T-helper 2 cell treated with Interferon-gamma antibody and Interleukin-4, amounts not matched to agents 5 μg/mL and 100 μg/mL, for 36 hours (primary cell): ENCODE measurements at places on chromosomes 3 and 15.

- no peak overlapping the region for H3K27ac ChIP-seq
- peaks cover 36% of the 10 kb centered on the region for H3K36me3 ChIP-seq
- no peaks in the 10 kb centered on the region for H3K27me3 ChIP-seq
Observed at GRCh38 chr3:37997342-37997741, 6.8 kb downstream of the VILL start.

GRCh38 chr3:25768851-25769250 lies 14.4 kb downstream of the NGLY1 start:
- H3K27me3 ChIP-seq: no peaks in the 10 kb centered on the region
- DNase-seq: no peak
- no peak overlapping the region for H3K27ac ChIP-seq
- H3K4me3 ChIP-seq: no peak overlapping the region

- DNase-seq: no peak
- no peak overlapping the region for H3K27ac ChIP-seq
- H3K27me3 ChIP-seq: no peaks in the 10 kb centered on the region
- no peaks in the 10 kb centered on the region for H3K4me1 ChIP-seq
- H3K36me3 ChIP-seq: no peaks in the 10 kb centered on the region
Observed at GRCh38 chr3:24837601-24838000, 343.0 kb upstream of the THRB start.

DNA sequence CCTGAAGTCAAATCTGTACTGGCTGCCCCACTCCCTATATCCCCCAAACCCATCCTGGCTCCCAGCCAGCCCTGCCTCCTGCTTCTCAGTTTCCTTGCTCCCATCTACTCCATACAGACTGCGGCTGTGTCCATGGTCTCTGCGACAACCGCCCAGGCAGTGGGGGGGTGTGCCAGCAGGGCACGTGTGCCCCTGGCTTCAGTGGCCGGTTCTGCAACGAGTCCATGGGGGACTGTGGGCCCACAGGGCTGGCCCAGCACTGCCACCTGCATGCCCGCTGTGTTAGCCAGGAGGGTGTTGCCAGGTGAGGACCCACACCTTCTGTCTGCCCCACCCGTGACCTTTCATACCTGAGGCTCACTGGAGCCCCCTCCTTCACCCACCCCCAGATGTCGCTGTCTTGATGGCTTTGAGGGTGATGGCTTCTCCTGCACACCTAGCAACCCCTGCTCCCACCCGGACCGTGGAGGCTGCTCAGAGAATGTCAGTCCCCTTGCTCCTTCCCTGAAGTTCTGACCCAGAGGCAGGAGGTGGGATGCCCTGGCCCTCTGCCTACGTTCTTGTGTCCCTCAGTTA lies 14.7 kb downstream of the STAB1 start:
- no peak for DNase-seq
- H3K4me1 ChIP-seq: no peaks in the 10 kb centered on the region
- no peaks in the 10 kb centered on the region for H3K27me3 ChIP-seq
- H3K27ac ChIP-seq: no peak overlapping the region
- H3K36me3 ChIP-seq: no peaks in the 10 kb centered on the region

- no peak for DNase-seq
- H3K4me3 ChIP-seq: no peak overlapping the region
- H3K36me3 ChIP-seq: no peaks in the 10 kb centered on the region
- no peaks in the 10 kb centered on the region for H3K27me3 ChIP-seq
Observed at GRCh38 chr3:23017801-23018200, 185.3 kb upstream of the UBE2E2 start.

DNA sequence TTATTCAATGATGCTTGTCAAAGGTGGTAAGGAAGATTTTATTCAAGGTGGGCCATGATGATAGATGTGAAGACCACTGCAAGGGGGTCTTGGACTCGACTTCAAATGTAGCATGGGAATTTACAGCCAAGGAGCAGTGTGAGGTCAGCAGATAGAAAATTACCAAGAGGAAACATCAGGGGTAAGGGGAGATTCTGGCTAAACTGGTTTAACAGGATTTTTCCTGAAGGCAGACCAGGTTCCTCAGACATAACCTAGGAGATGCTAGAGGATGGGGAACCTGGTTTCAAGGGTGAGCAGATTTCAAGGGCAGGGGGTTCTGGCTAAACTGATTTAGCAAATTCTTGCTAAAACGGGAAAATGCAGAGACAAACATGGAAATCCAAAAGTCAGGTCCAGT lies 464.9 kb downstream of the TAFA4 start:
- H3K27me3 ChIP-seq: no peaks in the 10 kb centered on the region
- no peak overlapping the region for H3K27ac ChIP-seq

DNA sequence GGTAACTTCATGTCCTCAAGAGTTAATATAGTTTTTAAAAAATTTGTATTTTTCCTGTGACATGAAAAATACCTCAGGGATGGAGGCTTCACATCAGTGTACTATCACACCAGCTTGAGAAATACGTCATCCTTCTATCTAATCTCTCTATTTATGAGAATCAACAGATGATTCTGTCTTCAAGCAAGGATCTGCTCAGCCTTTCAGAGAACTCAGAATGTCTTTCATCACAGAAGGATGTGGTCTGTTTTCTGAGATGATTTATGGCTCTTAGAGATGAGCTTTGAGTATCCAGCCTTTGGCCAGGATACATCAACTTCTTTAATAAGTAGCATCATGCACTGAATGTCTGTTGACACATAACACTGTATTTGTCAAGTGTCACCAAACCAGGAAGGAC lies 193.9 kb downstream of the DTWD1 start:
- no peak overlapping the region for H3K27ac ChIP-seq
- H3K4me3 ChIP-seq: no peak overlapping the region
- DNase-seq: no peak
- H3K36me3 ChIP-seq: no peaks in the 10 kb centered on the region

DNA sequence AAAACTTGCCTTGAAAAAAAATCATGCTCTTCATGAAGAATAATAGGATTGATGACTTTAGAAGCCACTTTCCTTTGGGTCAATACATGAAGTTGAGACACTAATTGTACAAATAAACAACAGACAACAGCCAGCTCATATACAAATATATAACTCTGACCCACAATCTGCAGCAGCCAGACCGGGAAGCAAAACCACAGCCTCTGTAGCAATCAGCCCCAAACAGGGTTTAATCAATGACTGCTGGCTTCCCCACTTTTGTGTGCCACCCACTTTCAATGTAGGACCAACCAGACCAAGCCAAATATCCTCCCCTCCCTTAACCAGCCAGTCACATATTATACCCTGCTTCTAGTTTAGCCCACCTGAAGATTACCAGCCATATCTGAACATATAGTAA lies 39.0 kb downstream of the IFT57 start:
- no peaks in the 10 kb centered on the region for H3K4me1 ChIP-seq
- no peak for DNase-seq
- H3K4me3 ChIP-seq: no peak overlapping the region

DNA sequence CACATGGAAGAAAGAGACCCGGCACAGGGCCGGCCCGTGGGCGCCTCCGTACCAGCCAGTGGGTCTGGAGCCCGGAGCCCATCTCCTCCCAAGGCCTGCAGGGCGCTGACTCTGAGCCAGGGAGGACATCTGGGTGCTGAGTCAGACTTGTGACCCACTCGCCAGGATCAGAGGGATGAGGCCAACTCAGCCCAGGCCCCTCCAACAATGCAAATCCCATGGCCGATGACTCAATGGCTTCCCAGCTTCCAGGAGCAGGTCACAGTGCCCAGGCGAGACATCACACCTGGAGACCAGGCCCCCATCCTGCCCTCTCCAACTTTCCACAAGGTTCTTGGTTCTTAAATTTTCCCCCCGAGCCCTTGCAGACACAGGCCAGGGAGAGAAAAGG lies 95.1 kb downstream of the LRIG1 start:
- H3K36me3 ChIP-seq: peaks cover 28% of the 10 kb centered on the region
- H3K27ac ChIP-seq: no peak overlapping the region
- no peak overlapping the region for H3K4me3 ChIP-seq
- H3K4me1 ChIP-seq: peaks cover 6% of the 10 kb centered on the region
- H3K27me3 ChIP-seq: no peaks in the 10 kb centered on the region

GRCh38 chr3:61194892-61195538 lies 56.2 kb downstream of the FHIT start:
- no peak for DNase-seq
- H3K4me1 ChIP-seq: no peaks in the 10 kb centered on the region
- H3K27ac ChIP-seq: no peak overlapping the region
- no peak overlapping the region for H3K4me3 ChIP-seq

GRCh38 chr3:12229146-12229851 lies 59.6 kb upstream of the PPARG start:
- H3K27ac ChIP-seq: no peak overlapping the region
- no peak for DNase-seq
- no peak overlapping the region for H3K4me3 ChIP-seq
- peaks cover 8% of the 10 kb centered on the region for H3K27me3 ChIP-seq
- peaks cover 2% of the 10 kb centered on the region for H3K4me1 ChIP-seq

DNA sequence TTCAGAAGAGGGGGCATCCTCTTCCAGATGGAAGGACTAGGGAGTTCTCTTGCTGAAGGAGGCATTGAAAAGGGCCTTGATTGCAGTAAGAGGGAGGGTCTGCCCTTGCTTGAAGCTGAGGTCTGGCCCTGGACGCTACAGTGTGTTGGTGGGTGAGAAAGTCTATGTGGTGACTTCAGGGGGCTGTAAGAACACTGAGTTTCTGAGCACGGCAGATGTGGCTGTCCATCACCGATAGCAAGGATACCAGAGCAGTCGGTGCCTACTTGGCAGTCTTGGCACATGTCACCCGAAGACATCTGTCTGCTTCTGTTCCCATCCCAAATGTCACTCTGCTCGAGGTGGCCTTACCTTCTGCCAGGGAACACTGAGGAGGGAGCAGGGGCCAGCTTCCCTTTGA lies 631.1 kb upstream of the CFAP20DC start:
- no peak for DNase-seq
- no peaks in the 10 kb centered on the region for H3K4me1 ChIP-seq
- no peak overlapping the region for H3K27ac ChIP-seq
- no peaks in the 10 kb centered on the region for H3K36me3 ChIP-seq

DNA sequence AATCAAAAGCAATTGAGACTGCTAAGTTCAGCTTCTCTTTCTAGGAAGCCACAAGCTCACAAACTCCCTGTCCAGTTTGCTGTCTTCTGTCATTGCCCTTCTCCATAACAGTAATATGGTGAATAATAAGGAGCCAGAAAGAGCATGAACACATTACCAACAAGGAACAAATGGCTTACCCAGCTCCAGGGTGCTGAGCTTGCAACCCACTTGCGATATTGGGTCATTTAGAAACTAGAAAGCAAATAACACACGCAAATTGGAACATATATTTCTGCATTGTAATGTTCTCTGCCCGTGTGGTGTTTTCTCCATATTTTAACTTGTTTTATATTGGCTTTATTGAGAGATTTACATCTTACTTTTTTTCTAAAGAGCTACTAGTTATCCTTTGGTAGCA lies 325.3 kb downstream of the GBE1 start:
- no peak for DNase-seq
- no peak overlapping the region for H3K4me3 ChIP-seq
- no peaks in the 10 kb centered on the region for H3K4me1 ChIP-seq

GRCh38 chr15:66628976-66629723 lies 63.4 kb upstream of the LCTL start:
- no peak for DNase-seq
- H3K36me3 ChIP-seq: no peaks in the 10 kb centered on the region
- H3K4me3 ChIP-seq: no peak overlapping the region
- H3K27ac ChIP-seq: no peak overlapping the region
- H3K27me3 ChIP-seq: peaks cover 11% of the 10 kb centered on the region
- H3K4me1 ChIP-seq: no peaks in the 10 kb centered on the region

DNA sequence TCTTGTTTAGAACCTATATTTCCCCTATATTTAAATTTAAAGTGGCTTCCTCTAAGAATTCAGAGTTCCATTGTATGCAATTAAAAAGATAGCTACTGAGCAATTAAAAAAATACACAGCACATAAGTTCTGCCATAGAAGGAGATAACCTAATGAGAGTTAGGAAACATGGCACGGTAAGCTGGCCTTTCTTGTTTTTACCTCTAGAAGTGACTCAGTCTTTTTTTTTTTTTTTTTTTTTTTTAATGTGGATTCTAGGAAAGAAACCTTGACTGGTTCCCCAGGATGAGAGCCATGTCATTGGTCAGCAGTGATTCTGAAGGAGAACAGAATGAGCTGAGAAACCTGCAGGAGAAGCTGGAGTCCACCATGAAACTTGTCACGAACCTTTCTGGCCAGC lies 142.7 kb upstream of the BHLHE40 start:
- peak overlapping the region; percentile 64 for H3K4me3 ChIP-seq
- H3K4me1 ChIP-seq: peaks cover 75% of the 10 kb centered on the region
- no peak overlapping the region for H3K27ac ChIP-seq
- H3K27me3 ChIP-seq: no peaks in the 10 kb centered on the region
- DNase-seq: no peak
- peaks cover 56% of the 10 kb centered on the region for H3K36me3 ChIP-seq

DNA sequence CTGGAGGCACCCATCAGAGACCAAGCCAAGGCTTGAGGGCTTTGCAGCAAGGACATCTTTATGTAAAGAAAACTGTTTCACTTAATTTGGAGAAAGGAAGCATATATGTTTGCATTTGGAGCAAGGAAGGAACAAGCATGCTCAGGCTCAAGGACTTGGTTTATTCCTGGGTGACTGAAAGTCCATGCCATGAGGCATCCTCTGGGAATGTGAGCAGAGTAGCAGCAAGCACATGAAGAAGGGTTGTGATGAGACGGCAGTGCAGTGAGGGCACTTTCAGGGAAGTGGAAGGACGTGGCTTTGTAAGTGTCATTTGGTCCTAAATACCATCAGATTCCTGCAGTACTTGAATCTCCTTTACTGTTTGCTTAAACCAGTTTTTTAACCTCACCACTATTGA lies 26.8 kb downstream of the POLG start:
- H3K4me3 ChIP-seq: no peak overlapping the region
- no peaks in the 10 kb centered on the region for H3K27me3 ChIP-seq
- no peak overlapping the region for H3K27ac ChIP-seq

DNA sequence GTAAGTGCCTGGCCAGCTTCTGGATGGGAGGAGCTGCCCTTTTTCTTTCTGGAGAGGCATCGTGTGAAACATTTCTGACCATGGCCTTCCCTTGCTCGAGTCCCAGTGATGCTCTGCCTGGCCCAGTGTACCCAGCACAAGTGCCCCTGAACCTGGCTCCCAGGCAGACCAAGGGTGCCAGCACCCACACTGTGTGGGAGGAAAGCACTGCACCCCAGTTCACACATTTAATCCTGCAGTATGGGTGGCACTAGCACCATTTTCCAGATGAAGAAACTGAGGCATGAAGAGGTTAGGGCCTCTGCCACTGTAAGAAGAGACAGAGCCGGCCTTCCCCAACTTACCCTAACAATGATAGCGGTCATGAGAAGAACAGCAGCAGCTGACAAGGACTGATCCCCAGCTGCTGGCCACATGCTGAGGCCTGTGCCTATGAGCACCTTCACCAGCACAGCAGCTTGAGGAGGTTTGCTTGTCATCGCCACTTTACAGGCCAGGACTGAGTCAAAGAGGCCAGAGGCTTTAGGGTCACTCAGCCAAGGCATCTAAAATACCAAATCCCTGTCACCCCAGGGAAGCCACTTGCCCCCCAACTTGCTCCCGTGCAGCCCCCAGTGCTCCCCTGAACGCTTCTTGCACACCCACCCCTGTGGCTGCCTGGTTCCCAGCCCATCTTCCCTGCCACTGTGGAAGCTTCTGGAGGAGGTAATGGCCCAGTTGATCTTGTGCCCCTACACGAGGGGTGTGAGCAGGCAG lies 15.0 kb downstream of the PRR23E start:
- H3K27ac ChIP-seq: no peak overlapping the region
- H3K4me1 ChIP-seq: no peaks in the 10 kb centered on the region
- no peaks in the 10 kb centered on the region for H3K36me3 ChIP-seq
- no peak for DNase-seq
- H3K4me3 ChIP-seq: no peak overlapping the region
- H3K27me3 ChIP-seq: no peaks in the 10 kb centered on the region
